Posterior vena cava (tissue), 2 donors: ENCODE measurements at places on chromosomes 2 and 18.

DNA sequence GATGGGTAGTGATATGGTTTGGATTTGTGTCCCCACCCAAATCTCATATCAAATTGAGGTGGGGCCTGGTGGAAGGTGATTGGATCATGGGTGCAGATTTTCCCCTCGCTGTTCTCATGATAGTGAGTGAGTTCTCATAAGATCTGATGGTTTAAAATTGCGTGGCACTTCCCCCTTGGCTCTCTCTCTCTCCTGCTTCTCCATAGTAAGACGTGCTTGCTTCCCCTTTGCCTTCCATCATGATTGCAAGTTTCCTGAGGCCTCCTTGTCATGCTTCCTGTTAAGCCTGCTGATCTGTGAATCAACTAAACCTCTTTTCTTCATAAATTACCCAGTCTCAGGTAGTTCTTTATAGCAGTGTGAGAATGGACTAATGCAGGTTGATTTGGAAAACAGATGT is 223.2 kb upstream of the APCDD1 start:
- DNase-seq: no peak

DNA sequence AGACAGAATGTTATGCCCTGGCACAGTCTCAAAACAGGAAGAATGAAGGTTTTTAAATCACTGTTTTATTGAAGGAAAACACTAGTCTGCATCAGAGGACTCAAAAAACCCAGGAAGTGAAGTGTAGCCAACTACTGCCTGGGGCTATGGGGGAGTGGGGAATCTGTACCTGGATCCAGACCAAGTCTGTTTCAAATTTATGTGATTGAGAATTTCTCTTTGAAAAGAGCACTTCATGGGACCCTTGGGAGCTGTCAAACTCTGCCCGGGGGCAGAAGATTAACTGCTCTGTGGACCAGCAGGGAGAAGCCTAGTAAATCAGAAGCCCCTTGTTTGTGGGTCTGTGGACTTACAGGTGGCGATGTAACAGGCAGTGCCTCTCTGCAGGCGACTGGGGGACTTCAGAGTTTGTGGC is 45.3 kb upstream of the TANC1 start:
- no peak for DNase-seq

- DNase-seq: no peak
Measured at GRCh38 chr2:61619561-61619960, 81.4 kb upstream of the XPO1 start.

DNA sequence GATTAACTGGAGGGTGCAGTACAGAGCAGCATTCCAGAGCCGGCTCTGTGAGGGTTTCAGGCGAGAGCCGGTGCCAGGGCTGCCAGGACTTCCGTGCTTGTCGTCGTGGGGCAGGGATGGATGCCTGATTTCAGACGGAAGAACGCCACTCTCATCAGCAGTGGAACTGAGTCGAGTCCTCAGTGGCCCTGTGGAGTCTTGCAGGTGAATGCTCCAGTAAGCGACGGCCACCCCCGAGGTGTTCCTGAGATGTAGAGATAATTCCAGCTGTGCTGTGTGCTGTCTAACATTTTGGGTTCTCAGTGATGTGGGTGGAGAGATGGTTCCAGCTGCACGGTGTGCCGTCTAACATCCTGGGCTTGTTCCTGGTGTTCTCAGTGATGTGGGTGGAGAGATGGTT is 103.1 kb upstream of the ALKAL2 start:
- no peak for DNase-seq

GRCh38 chr18:59954755-59955156 is 55.0 kb downstream of the PMAIP1 start:
- DNase-seq: no peak

DNA sequence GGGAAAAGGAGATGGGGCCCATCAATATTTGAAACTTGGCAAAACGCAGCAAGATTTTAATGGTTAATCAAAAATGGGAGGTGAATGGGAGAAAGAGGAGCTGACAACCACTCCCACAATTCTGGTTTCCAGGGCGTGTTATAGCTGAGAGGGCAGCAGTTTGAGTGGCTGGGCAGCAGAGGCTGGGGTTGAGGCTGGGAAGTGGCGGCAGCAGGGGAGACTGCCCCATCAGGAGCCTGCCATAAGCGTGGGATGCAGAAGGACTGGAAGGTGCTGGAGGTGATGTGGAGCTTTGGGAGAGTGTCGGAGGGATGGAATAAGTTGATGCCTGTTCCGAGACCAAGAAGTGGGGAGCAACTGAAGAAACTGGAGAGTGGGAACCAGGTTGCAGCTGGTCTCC is 48.9 kb upstream of the SH3RF3 start:
- DNase-seq: no peak

DNA sequence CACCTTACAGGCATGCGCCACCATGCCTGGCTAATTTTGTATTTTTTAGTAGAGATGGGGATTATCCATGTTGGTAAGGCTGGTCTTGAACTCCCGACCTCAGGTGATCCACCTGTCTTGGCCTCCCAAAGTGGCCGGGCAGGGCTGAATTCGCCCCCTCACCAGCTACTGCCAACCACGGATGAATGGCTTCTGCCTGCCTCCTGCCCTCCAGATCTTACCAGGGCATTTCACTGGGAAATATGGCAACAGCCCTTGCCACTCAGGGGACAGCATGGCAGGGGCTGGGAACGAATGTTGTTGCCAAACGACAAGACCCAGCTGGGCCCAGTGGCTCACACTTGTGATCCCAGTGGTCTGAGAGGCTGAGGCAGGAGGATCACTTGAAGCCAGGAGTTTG is 1.8 kb upstream of the ALPP start:
- peak; percentile 55 for DNase-seq

GRCh38 chr18:32126538-32126937 is 34.9 kb downstream of the RNF138 start:
- no peak for DNase-seq

GRCh38 chr2:63840081-63840784 is 1.5 kb upstream of the UGP2 start:
- no peak for DNase-seq

DNA sequence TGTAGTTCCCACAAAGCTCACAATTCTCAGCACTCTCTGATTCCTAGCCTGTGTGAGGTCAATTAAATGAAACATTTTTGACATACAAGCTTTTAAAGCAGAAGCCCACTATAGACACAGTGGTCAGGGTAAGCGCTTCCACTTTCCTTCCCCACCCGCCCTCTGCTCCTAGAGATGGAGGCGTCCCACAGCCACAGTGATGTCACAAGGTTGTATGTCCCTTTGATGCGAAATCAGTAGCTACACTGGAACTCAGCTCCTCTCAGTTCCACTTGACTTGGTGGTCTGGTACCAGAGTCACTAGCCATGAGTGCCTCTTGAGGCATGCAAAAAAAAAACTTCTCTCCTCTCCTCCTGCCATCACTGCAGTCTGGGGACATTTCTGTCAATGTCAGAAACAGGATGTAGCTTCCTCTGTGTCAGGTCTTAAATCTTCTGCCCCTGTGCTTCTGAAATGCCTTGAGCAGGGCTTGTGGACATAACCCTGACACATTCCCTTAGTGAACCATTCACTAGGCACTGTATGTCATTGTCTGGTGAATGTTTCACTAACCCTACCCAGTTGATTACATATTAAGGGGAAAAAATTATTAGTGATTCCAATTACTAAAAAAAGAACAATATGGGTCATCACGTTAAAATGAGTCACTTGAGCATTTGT is 7.8 kb downstream of the SULT1C4 start:
- no peak for DNase-seq

GRCh38 chr2:103289105-103289725 is 527.4 kb downstream of the TMEM182 start:
- no peak for DNase-seq

DNA sequence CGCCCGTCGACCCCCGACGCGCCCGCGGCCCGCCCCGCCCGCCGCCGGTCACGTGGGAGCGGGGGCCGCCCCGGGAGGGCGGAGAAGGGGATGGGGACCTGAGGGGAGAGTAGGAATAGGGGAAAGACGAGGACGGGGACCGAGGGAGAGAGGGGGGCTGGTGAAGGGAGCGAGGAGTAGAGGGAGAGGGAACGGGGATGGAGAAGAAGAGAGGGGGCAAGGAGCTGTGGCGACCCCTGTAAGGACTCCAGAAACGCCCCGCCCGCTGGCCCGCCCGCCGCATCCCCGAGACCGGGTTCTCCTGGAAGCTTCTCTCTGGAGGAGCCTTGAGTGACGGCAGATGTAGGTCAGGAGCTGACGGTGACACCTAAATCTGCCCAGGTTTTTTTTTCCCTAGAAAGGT is 615 bp downstream of the ADNP2 start:
- DNase-seq: peak; percentile 85

- no peak for DNase-seq
Measured at GRCh38 chr2:149466635-149467034, 120.9 kb downstream of the MMADHC start.

GRCh38 chr2:48249025-48249424 is 280.9 kb upstream of the STON1 start:
- no peak for DNase-seq

GRCh38 chr2:168254158-168254935 is 7.0 kb upstream of the STK39 start:
- DNase-seq: no peak

DNA sequence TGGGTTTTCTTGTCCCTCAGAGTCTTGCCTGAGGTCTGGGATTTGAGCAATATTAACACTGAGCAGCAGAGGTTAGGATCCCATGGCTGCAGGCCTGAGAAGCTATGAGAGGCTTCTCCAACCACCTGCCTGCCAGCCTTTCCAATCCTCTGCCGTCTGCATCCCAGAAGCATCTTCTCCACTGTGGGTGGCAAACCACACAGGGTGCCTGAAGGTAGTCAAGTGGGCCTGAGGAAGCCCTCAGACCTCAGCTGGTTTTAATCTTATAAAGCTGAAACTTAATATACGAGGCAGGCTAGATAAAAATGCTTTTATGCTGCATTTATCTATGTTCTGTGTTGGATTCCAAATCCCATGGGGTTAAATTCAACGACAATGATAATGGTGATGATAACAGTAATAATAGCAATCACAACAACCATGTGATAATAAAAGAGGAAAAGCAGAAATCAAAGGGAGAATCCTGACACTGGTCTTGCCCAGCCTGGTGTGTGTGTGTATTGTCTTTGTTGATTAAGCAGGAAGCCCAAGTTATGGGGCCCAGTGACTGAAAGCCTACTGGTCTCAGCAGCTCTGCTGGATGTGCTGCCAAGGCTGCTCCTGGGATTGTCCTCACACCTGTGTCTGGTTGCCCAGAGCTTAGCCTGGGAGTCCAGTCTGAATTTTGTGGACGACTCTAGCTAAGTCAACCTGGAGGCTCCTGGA is 59.7 kb upstream of the LDAH start:
- DNase-seq: no peak

GRCh38 chr2:17830053-17831034 is 14.1 kb downstream of the MSGN1 start:
- DNase-seq: peak; percentile 85

DNA sequence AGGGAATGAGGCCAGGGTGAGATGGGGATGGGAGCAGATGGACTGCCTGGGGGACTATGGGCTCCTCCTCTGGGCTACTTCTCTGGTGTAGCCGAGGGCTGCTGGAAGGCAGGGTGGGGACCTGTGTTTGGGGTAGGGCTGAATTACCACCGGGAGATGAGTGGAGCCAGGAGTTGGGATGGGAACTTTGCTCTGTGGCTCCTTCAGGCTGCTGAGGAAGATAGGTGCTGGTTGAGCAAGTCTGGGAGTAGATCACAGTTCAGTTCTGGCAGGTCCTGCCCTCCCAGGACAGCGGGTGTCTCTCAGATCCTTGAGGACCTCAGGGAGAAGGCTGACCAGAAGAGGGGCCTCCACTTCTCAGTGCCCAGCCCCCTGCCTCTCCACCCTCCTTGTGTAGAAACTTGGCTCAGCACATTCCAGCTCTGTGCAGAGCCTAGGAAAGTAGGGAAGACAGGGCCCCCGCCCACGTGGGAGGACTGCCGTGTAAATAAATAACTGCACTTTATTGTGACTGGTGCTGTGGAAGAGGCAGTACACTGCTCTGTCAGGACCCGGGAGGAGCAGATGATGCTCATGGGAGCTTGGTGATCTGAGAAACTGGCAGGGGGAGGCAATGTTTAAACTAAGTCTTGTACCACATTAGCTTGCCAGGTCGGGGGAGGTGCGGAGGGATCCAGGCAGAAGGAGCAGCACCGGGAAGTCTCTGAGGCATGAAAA is 15.3 kb downstream of the TET3 start:
- no peak for DNase-seq

GRCh38 chr2:153478289-153479261 is at the start of gene RPRM:
Gene RPRM, minus strand, starts transcription at chr2:153478762. Its CDS starts 197 bp downstream, at chr2:153478565.
- peak; percentile 89 for DNase-seq

DNA sequence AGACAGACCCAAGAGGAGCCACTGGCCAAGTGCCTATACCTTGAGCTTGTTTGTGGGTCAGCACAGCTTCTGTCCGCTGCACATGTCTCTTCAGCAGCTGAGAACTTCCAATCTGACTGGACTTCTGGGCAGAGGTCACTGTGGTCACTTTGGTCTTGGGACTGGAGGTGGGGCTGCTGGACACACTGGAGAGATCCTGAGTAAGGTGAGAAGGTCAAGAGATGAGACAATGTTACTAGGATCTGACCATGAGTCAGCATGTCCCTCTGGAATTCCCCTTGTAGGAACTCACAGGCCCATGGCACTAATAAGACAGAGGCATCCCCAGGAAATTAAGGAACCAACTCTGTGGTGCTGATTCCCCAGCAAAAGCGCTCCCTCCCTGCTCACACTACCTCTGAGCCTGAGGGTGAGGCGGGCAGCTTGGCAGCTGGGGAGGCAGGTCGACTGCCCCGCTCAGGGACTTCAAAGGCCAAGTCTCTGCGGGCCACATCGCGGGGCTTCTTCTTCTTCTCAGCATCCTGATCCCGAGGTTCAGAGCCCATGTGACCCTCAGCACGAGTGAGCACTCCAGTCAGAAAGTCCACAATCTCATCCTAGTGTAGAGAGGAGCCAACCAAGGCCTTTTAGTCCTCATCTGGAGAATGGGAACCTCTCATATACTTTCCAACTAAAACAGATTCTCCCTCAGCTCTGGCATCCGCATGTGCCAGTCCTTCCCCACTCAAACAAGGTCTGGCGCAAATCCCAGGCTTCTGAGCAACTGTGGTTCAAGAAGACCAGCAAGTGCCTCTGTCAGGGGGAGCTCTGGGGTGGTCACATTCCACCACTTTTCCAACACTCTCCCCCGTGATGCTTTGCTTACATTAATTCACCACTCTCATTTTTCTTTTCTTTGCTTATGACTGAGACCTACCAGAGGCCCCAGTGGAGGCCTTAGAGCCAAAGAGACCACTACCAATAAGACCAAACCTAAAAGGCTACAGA is 29.4 kb downstream of the KANSL3 start:
- DNase-seq: no peak

- DNase-seq: no peak
Measured at GRCh38 chr2:160289126-160289525, 89.1 kb upstream of the ITGB6 start.

DNA sequence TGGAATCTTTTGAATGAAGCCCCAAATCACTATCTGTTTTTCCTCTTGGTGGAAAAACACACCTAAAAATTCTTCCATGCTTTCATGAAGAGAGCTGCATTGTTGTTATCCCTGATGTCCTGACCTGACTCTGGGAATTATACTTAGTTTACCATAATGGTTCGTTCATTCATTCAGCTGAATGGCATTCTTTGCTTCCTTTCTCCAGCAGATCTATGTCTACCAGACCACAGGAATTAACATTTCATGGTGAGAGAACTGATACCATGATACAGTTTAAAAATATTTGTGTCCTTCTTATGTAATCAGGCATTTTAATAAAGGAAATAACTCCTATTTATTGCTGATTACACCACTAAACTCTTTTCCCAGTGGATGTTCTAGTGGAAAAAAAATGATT is 11.1 kb upstream of the SLC4A10 start:
- DNase-seq: no peak
